ENCODE measurements at places on chromosomes 11 and 22. TPM values are rescaled to one million over a fixed set of nuclear protein-coding genes. Genes with fewer than 3 reads are reported as not detected.

DNA sequence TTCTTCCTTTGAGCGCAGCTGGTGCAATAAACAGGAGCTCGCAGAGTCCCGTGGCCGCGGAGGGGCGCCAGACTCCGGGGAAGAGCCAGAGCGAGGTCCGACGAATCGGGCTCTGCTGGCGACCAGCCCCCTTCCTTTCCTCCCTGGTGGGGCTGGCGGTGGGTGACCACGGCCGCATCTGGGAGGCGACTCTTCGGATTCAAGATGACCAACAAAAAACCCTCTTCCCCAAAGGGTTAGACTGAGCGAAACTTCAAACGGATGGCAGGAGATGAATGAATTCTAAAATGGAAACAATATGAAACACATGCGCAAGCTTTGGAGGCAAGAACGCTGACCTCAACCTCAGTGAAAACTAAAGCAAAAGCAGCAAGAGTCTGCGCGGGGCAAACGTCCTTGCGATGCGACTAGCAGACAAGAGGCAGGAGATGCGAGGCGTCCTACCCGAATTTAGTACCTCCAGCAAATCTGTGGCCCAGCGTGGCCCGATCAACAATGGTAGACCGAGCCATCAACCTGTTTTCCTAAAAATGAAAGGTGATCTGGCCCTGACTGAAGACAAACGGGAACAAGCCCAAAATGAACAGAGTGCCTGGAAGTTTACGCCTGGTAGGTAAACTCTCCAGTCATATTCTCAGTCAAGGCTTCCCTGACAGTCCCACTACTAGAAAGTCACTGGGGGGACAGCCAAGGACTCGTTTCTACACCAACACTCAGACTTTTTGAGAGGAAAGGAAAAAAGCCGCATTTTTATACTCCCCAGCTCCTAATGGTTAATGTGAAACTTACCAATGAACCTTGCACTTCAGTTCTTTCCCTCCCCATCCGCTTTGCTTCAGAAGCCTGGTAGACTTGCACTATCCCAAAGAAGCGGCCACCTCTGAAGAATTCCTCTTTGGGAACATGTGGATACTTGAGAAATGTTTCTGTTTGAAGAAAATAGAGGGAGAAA, 11.6 kb downstream of the MMP3 start:
- peak; percentile 54 for DNase-seq

- DNase-seq = no peak
These were observed 41.1 kb downstream of the CYB5R2 start for GRCh38 chr11:7632211-7632610.

- DNase-seq = no peak
These were observed 210.6 kb downstream of the AASDHPPT start for GRCh38 chr11:106288057-106288456.

DNA sequence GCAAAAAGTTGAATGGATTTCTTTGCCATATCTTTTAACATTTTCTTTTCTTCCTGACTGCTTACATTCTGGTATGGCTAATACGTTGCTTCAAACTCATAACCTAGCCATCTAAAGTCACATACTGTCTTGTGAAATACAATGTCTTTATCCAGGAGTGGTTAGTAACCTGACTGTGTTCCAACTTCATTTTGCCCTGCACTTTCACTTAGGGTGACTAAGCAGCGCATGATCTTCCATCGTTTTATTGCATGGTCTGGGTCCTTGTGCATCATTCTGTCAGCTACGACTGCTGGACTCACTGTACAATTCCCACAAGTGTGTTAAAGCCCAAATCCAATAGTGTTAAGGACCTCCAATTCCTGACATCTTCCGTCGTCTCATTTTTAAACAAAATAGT, 403.2 kb downstream of the NTM start:
- DNase-seq = no peak

- DNase-seq = no peak
These were observed 359.5 kb upstream of the C11orf87 start for GRCh38 chr11:109062445-109062844.

DNA sequence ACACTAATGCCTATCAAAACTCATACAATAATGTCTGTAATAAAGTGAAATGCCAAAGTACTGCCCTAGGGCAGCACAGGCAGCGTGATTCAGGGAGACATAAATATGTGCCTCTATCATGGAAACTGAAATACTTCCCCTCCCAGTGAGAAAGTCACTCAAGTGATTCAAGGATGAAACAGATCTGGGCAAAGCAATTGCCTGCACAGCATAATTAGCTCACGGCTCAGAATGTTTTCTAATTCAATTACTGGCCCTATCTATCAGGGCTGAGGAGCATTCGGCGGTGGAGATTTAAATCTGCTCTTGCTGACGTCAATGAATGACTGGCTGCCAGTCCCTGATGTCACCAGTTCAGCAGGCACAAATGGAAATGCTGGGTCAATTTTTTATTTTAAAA, 27.7 kb upstream of the PPP2R1B start:
- DNase-seq = no peak

DNA sequence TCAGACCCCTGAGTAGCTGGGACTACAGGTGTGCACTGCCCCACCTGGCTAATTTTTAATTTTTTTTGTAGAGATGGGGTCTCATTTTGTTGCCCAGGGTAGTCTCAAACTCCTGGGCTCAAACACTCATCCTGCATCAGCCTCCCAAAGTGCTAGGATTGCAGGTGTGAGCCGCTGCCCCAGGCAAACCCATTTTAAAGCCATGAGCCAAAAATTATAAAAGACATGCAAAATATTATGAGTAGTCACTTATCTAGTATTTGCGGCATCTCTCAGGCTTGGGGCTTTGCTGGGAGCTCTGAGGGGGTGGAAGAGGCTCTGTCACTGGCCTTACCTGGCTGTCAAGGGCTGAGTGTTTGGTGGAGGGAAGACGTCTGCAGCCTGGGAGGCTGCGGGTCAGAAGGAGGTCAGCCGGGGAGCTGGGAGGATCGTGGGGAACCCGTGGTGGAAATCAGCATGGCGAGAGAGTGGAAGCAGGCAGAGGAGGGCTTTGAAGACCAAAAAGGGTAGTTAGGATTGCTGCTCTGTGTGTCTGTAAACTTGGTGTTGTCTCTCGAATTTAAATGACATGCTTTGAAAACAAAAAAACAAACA, 69.1 kb upstream of the PARVG start:
- DNase-seq = no peak

DNA sequence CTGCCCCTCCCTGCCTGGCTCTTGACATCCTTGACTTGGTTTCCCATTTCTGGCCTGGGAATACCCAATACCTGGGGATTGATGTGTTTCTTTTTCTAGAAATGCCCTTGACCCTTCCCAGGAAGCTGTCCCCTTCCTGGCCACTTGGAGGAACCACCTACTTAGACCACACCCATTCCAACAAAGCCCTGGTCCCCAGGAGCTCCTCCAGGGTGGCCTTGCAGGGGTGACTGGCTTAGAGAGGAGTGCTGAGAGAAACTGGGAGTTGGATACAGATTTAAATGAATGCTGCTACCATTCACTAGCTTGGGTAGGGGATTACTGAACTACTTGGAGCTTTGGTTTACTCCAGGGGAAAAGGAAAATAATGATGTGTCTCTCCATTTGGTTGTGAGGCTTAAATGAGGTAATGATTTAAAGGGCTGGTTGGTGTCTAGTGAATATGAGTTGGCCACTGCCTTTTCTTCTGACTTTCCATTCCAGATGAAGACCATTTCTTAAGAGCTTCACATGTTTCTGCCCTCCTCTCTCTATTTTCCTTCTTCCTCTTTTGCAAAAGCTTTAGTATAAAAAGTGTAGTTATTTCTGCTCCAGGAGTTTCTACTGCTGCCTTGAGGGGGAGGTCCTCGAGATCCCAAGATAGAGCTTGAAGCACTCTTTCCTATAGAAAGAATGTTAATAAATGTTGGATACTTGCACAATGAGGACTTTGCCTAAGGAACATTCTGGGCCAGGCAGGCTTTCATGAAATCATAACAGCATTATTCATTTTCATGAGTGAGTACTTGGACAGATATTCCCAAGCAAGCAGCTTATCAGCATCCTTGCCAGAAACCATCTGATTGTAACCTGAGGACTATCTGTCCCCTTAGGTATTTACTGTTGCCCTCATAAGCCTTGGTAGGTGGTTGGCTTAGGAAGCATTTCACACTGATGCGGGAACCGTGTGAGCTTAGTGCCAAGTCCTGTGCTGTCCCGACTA, 22.4 kb downstream of the PANX1 start:
- DNase-seq = no peak

GRCh38 chr11:11436715-11437313, 83.8 kb upstream of the CSNK2A3 start:
- peak; percentile 54 for DNase-seq

MLC1 gene
- total RNA-seq = 0.10 TPM

APOBEC3A gene
- 0.82 TPM for total RNA-seq

GAS2 gene
- total RNA-seq = 13.0 TPM
